ENCODE measurements at places on chromosomes 13 and 19. TPM values are rescaled to one million over a fixed set of nuclear protein-coding genes. Genes with fewer than 3 reads are reported as not detected.

The ZNF726 gene
- total RNA-seq = 0.32 TPM

The NDFIP2 gene
- 9.1 TPM for total RNA-seq

DNA sequence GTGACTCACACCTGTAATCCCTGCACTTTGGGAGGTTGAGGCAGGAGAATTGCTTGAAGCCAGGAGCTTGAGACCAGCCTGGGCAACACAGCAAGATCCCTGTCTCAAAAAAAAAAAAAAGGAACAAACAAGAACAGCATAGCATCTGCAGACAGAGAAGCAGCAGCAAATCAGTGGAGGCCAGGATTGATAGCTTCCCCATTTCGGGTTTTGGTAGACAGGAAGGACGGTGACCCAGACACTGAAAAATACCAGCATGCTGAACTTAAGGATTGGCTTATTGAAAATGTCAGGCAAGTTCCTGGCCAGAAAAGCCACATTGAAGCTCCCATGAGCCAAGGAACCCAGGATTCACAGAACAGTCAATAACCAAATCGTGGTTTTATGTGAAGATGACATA is 3.0 kb downstream of the ZNF490 start:
- no peak for DNase-seq

DNA sequence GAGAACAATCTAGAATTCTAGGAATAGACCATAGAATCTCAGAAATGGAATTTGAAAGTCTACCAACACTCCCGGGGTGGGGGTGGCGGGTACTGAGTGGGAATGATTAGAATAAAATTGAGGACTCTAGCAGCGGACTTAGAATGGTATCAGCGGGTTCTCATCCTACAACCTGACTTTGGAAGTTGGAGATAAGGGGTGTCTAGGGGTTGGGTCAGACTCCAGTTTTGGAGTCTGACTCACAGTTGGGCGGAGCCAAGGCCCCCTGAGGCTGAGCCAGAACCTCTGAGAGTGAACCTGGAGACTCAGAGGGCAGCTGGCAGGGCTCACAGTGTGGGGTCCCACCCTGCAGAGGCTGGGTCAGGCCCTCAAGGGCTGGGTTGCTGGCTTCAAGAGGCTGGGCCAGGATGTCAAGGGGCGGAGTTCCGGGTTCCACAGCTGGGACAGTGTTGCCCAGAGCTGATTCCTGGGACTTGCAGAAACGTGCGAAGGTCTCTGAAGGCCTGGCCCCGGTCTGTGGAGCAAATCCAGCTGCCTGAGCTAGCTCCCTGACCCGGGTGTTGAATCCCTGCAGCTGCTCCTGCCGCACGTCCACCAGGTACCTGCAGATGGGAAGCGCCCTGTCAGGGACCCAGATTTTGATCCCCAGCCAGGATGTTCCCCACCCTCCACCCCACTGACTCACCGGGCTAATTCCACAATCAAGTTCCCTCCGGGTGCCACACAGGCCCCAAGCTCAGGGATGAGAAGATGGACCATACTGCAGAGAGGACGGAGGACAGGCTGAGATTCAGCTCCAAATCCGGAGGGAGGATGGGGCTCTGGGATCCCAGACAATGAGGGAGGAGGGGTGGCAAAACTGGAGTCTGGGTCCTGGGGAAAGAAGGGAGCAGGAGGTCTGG is 1.6 kb upstream of the TNNI3 start:
- DNase-seq = no peak

DNA sequence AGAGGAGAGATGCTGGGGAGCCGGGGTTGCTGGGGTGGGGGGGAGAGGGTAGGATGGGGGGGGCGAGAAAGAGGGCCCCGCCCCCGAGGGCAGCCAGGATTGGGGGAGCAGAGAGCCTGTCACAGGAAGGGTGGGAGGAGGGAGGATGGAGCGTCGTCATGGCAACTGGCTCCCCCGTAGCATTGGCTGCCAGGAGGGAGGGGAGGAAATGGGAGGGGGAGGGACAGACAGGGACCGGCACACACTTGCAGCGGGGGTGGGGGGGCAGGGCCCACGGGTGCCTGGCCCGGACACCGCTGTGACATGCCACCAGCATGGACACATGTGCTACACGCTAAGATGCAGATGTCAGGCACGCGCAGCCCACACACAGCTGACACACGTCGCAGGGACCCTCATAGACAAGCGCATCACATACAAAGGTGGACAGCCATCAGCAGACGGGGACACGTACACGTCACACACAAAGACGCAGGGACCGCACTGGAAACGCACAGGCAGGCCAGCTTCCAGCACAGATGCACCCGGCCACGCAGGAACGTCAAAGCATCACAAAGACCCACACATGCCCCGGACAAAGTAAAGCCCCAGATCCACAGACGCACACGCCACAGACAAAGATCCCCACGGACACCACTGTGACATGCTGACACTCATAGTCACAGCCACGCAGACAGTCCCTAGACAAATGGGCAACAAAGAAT is at the start of gene LMTK3:
Gene LMTK3, minus strand, starts transcription at position 36 of the 704 bp plus-strand sequence. CDS start 259 bp downstream, outside the sequence.
- DNase-seq = no peak

GRCh38 chr13:102580552-102581169 is 16.1 kb upstream of the TPP2 start:
- DNase-seq = no peak

DNA sequence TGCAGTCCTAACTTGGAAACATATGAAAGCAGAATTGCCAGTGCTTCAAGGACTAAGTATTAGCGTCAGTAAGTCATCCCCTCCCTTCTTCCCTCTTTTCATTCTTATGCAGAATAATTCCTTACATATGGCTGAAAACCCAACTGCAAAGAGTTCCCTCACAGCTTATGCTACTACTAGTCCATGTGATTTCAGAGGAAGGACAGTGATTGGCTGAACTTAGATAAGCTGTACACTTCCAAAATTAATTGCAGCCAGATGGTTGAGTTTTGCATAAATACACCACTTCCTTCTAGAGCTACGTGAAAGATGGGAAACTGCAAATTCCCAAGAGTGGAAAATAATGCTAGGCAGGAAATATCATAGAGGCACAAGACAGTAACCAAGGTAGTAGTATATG is 730.4 kb downstream of the OLFM4 start:
- DNase-seq = no peak

DNA sequence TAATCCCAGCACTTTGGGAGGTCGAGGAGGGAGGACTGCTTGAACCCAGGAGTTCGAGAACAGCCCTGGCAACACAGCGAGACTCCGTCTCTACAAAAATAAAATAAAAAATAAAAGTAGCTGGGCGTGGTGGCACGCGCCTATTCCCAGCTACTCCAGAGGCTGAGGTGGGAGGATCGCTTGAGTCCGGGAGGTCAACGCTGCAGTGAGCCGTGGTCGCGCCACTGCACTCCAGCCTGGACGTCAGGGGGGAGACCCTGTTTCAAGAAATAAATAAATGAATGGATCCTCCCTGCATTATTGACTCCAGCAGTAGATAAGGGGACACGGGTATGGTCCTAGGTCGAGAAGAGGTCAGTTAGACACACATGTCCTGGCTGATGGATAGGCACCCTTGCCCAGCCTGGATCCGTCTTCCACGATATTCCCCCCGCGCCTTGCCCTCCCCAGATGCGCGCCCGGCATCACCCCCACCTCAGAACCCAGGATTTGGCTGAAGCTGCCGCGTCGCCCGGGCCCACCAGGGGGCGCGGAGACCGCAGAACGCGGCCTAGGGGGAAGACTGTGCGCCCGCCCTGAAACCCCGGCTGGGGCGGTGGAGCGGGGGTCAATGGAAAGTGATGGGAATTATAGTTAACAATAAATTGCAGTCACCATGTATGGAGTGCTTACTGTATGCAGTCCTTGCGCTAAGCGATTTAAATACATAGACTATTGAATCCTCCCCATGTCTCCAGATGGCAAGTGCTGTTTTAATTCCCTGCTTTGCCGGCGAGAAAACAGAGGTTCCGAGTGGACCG is 2.1 kb upstream of the HOOK2 start:
- no peak for DNase-seq

GRCh38 chr19:46726971-46727501 is 10.1 kb upstream of the PRKD2 start:
- DNase-seq = no peak

GRCh38 chr13:72255908-72256307 is 388.9 kb upstream of the DACH1 start:
- no peak for DNase-seq

DNA sequence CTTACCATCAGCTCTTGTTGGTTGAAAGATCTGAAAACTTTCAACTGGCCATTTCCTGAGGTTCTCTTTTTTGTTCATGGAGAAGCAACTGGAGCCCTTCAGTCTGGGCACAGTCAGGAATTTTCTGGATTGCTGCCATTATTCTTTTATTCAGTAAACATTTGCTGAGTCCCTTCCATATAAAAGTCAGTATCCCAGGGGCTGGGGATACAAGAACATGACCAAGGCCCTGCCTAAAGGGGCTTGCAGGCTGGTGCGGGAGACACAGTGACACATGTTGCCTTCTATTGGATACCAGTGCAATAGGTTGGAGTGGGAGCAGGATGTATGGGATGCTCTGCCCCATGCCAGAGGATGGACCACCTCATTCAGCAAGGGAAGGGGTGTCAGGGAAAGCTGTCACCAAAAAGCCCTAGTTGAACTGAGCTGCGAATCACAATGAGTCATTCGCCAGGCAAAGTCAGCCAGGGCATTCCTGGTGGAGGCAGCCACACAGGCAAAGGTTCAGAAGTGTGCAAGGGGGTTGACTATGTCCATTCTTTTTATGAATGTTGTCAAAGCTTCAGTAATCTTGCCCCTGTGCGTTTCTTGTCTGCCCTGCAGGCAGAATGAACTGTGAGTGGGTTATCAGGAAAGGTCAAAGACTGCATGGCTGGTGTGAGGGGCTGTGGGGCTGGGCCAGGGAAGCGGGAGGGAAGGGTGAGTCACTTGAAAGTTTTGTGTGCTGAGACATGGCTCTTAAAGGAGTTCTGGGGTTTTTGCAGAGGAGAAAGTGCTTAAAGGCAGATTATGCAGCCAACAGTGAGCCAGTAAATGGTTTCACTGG is 395.9 kb downstream of the KCNRG start:
- no peak for DNase-seq

DNA sequence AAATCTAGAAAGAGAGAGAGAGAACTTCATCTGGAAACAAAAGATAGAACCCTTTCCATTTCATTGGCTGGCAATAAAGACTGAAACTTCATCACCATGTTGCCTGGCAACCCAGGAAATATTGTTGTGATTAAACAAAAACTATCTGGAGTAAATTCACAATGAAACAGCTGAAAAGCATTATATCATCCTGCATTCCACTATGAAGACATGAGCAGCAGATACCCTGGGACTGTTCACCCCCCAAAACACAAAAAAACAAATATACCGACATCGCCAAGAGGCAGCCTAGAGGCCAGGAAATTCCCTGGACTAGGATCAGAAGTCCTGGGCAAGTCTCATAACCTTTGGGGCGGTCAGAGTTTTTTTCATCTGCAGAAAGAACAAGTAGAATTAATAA is 158.3 kb downstream of the FOXO1 start:
- no peak for DNase-seq

DNA sequence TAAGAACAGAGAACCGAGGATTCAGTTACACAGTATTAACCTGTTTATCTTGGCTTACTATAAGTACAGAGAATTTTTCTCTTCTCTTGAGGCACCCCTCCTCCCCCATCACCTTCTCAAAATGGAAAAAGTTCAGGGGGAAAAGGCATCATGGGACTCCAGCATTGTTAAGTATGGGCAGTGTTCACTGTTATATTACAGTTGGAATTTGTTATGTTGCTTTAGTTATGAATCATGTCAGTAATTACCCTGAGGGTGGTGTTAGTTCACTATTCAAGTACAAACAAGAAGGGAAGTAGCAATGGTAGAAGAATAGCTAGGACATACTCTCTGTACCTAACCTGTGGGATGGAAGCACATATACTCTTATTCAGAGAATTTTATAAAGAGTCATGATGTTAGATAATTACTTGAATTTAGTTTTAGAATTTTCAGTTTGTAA is 12.0 kb downstream of the LPAR6 start:
- no peak for DNase-seq
